ENCODE measurements at places on chromosomes 12 and 14.

GRCh38 chr12:53592426-53592825 lies 33.8 kb downstream of the ATF7 start:
- no peak for DNase-seq

DNA sequence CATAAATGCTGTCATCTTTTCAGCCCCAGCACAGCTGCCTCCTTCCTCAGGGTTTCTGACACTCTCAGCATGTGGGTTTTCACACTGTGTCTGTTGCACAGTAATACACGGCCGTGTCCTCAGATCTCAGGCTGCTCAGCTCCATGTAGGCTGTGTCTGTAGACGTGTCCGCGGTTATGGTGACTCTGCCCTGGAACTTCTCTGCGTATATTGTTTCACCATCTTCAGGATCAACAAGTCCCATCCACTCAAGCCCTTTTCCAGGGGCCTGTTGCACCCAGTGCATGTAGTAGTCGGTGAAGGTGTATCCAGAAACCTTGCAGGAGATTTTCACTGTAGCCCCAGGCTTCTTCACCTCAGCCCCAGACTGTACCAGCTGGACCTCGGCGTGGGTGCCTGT lies 1210.6 kb downstream of the TMEM121 start:
- no peak for DNase-seq

GRCh38 chr12:93230326-93230720 lies 147.4 kb upstream of the NUDT4 start:
- DNase-seq, result no peak

DNA sequence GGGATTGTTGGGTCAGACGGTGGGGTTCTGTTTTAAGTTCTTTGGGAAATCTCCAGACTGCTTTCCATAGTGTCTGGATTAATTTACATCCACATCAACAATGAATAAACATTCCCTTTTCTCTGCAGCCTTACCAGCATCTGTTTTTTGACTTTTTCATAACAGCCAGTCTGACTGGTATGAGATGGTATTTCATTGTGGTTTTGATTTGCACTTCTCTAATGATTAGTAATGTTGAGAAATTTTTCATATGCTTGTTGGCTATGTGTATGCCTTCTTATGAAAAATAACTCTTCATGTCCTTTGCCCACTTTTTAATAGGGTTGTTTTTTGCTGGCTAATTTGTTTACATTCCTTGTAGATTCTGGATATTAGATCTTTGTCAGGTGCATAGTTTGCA lies 140.8 kb upstream of the CNTN1 start:
- DNase-seq, result no peak

DNA sequence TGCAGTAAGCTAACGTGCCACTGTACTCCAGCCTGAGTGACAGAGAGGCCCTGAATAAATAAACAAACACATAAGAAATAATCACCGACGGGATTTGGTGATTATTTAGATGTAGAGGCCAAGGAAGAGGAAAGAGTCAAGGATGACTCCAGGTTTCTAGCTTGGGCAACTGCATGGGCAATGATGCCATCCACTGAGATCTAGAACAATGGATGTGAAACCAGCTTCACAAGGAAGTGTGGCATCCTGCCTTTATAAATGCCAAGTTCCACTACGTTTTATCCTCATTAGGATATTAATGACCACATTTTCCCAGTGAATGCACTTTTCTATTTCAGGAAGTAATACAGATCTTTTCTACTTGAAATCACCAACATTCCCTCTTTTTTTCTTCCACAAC lies 10.9 kb upstream of the PTGER2 start:
- no peak for DNase-seq

DNA sequence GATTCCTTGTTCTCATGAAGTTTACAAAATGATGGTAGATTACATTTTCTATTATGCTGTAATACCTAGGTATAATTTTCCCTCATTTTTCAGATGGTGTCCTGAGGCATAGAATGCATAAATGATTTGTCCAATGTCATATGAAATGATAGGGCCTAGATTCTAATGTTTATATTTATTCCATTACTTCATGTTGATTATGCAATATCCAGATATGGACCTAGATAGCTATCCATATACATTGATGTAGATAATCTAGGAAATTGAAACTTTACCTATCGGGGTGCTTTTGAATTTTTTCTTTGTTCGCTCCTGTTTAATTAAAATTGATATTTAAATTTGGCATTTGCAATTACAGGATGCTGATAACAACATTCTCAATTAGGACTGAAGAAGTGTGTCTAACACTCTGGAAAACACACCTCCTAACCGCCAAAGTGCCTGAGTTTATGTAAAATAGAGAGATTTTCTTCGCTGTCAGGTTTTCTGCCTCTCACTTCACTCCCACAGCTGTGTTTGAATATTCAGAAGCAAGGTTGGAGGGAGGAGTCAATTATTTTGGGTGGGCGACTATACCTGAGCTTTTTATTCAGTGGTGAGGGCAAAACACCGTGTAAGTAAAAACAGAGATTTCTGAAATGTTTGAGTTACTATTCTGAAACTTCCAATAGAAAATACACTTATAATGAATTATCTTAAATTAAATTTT lies 164.4 kb upstream of the ATP2B1 start:
- no peak for DNase-seq

DNA sequence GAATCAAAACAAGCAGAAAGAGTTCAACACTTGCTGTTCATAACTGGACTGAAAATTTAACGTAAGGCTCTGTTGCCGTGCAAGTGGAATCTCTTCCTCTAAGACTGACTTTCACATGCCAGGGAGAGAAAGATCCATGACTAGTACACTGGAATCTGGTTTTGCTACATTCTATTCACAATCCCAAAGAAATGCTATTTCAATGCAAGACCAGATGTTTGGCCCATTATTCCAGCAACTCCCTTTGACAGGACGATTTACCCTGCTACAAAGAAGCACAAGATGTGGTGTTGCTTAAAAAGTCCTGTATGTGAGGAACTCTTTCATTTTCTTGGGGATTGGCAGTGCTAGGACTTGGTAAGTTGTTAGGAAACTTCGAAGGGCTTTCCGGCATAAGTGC lies 17.4 kb downstream of the RFC5 start:
- DNase-seq, result no peak

- no peak for DNase-seq
Observed at GRCh38 chr14:57380935-57381334, 9.5 kb upstream of the NAA30 start.

DNA sequence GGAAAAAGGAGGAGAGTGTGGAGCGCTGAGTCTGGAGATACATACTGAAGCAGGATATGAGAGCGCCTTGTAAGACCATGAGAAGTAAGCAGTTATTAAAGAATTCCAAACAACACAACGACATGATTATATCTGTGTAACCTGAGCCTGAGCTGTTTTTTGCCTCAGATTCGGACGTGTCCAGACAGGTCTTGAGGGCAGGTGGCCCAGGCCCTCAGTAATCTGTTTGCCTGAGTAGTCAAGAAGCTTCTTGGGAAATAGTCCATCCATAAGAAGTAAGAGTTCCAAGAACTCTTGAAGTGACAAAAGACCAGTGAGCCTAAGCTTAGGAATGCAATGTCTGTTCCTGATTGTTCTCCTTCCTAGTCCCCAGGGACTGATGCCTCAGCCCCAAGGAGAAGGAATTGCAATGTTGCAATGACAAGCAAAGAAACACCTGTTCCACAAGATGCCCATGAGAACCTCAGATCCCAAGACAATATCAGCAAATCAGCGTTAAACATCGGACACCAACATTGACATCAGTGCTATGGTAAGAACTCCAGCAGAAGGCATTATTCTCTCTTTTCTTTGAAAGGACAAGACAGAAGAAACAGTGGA lies 34.7 kb upstream of the ADAMTS20 start:
- DNase-seq, result no peak

Data from KG1 (cell line).